ENCODE measurements at places on chromosomes 6 and 20.

GRCh38 chr20:58407966-58408557 lies 19.0 kb downstream of the VAPB start:
- no peak for DNase-seq

DNA sequence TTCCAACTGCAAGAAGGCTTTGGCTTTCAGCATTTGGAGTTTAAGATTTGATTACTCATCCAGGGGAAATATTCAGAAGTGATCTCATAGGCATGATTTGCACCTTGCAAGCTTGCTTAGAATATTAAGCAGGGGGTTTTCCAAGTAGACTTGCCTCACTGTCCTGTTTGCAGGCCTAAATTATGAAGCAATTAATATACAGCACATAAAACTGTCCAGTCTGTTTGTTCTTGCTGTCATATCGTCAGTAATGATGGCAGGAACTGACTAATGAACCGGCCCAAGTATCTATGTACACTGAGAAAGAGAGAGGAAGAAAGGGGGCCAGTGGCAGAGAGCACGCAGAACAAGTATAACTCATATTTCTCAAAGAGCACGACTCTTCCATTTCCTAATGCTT lies 212.5 kb upstream of the SUPT3H start:
- no peak for DNase-seq

GRCh38 chr20:29874476-29875202 lies 1382.8 kb upstream of the DEFB115 start:
- no peak for DNase-seq

DNA sequence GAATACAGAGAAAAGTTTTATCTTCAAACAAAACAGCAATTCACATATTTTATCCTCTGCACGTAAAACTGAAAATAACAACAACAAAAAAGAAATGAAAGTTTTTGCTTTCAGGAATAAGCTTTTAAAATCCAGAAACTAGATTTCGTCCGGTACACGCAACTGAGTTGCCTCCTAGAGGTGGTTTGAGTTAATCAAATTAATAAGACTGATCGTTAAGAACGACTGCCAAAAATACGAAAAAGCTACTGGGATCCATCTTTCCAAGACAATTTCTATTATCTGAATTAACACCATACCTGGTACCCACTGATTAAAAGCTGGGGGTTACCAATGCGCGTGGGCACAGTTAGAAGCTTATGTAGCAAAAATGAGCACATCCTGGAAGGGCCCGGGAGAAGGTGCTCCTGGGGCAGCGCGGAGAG lies 669 bp downstream of the PDCD2 start:
- no peak for DNase-seq

DNA sequence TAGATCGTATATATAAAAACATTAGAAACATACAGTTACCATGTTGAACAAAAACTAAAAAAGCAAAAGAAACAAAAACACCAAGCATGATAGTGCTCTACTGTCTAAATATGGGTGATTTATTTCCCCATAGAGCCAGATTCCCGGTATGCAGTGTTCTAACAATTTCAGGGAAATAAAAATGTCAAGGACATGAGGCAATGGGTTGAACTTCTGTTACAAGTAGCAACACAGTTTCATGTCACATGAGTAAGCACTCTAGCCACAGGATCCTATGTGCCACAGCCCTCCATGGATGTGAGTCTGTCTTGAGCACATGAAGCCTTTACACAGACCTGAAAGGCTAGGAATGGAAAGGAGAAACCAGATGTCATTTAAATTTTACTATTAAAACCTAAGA lies 96.0 kb downstream of the MAP3K5 start:
- DNase-seq, result no peak

DNA sequence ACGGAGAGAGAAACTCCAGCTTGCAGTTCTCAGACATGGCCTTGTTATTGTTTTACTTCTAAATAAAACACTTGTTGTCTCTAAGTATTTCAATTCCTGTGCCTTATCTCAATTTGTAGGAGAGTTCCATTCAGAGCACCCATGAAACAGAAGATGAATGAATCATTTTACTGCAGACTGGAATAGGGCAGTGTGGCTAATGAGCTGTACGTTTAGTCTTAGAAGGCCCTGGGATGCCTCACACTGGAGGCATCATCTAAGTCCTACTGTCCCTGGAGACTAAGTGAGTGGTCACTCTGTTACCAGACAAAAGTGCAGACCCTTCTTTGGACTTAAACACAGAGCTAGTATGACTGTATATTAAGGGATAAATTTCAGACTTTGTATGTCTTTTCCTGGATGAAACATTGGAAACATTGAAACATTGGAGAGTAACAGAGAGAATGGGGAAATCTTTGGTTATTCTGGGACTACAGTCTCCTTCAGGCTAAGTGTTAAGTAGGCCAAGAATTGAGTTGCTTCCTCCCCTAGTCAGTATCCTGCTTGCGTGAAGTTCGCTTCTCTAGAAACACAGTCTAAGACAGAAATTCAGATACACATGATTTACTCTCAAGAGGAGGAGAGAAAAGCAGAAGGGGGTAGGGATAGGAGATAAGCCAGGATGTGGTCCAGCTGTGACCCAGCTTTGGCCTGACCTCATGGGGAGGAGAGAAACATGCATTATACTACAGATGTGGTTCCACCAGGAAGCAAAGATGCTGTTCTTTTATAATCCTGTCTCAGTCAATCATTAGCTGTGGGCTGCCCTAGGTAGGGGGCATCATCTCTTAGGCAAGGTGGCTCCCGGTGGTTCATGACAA lies 167.4 kb upstream of the BMP2 start:
- DNase-seq, result no peak

- DNase-seq, result no peak
These were observed 872.4 kb upstream of the SLC35B3 start for GRCh38 chr6:9307786-9308185.

GRCh38 chr6:14863902-14864850 lies 381.7 kb upstream of the JARID2 start:
- DNase-seq, result no peak

- no peak for DNase-seq
These were observed 206.4 kb downstream of the SYNDIG1 start for GRCh38 chr20:24675651-24676352.

DNA sequence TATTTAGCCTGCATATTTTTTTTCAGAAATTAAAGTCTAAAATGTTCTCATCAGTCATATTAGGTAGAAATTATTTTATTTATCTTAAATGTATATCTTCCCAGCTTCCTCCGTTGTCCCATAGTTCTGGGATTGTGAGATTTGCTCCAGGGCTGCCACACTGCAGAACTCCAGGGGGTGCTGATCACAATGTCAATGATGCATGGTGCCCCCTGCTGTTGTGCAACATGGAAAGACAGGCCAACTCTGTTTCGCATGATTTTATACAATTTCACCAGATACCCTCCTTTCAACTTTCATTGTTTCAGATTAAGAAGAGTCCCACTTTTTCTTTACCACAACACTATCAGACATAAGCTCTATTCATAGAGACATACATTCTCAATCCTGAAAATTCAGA lies 35.9 kb downstream of the ID4 start:
- DNase-seq, result no peak

- DNase-seq, result no peak
These were observed 133.2 kb downstream of the MRPL14 start for GRCh38 chr6:43993881-43994523.

GRCh38 chr6:125169058-125169457 lies 15.5 kb downstream of the TPD52L1 start:
- no peak for DNase-seq

DNA sequence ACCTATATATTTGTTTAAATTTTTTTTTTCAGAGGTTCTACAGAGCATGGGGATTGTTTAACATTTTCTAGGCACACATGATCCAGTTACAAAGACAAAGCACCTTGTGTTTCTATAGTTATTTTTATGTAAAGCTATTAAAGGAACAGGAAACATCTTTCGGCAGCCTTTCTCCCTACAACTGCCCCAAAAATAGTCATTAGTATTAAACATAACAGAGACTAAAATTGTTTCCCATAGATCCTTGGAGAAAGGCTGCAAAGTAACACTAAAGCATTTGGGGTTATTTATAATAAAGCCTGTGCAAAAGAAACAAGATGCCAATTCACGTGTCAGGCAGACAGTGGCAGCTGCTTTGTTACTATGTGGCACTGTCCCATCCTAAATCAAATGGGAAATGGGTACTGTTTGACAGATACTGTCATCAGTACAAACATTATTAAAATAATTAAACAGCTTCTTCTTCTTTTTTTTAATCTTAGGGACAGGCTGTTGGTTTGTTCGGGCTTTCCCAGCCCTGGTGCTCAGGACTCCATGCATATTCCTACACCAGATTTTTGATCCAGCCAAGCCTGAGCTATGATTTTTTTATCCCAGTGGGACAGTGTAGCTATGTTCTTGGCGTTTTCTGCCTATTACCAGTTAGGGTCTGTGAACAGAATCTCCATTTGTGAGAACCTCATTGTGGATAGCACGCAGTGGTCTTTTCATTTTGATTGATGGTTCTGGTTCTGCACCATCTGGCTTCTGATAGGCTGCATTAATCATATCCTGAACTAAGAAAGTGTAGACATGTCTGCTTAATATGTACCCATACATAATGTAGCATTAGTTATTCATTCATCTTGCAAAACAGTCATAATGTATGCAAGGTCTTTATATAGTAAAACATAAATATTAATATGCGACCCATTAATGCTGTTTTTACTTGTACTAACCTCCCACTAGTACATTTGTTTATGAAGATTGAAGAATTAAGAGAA lies 460.4 kb upstream of the SOX4 start:
- no peak for DNase-seq

DNA sequence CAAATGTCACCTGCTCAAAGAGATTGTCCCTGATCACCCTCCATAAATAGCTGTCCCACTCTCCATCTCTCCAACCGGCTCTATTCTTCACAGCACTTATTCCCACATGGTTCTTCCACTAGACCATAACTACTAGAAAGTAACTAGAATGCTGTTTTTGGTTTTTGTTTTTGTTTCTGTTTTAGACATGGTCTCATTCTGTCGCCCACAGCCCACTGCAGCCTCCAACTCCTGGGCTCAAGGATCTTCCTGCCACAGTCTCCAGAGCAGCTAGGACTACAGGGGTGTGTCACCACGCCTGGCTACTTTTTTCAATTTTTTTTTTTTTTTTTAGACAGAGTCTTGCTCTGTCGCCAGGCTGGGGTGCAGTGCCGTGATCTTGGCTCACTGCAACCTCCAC lies 12.2 kb downstream of the MMP24 start:
- DNase-seq, result no peak

DNA sequence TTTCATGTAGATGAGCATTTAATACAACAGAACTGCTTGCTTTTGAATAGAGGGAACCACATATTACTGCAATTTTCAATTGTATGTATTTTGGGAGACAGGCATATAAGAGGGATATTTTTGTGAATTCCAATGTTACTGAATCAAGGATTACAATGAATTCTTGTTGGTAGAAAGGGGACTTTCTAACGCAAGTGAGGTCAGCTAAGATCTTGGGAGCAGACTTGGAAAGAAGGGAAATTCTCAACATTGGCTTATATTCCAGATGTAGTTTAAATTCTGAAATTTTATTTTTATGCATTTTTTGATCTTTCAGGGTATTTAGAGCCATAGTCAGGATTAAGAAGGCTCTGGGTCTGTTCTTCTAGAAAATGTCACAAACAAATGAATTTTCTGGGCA lies 43.3 kb upstream of the CTAGE9 start:
- DNase-seq, result no peak

DNA sequence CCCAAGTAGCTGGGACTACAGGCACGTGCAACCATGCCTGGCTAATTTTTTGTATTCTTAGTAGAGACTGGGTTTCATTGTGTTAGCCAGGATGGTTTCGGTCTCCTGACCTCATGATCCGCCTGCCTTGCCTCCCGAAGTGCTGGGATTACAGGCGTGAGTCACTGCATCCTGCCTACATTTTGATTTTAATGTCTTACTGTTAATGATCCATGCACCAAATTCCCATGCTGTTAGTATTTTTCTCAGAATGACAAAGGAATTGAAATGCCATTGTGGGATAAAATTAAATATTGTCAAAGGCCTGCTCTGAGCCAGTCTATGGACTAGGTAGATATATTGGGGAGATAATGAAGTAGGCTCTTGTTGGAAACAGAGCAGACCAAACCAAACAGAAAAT lies 28.2 kb downstream of the CBFA2T2 start:
- no peak for DNase-seq

DNA sequence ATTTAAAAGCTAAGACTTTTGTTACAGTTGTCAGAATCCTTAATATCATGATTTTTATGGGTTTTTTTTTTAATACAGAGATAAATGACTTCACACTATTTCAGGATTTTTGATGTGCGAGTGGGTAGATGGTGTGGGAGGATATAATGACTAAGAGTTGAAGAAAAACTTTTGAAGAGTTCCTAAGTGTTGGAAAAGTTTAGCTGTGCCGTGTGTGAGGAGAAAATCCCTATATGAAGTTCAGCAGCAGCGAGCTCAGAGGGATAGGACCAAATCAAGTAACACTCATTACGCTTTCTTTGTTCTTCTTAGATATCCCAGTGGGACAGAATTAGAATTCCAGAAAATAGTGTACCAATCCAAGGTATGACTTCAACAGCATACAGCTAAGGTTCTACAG lies 34.1 kb downstream of the PDE10A start:
- DNase-seq, result no peak

DNA sequence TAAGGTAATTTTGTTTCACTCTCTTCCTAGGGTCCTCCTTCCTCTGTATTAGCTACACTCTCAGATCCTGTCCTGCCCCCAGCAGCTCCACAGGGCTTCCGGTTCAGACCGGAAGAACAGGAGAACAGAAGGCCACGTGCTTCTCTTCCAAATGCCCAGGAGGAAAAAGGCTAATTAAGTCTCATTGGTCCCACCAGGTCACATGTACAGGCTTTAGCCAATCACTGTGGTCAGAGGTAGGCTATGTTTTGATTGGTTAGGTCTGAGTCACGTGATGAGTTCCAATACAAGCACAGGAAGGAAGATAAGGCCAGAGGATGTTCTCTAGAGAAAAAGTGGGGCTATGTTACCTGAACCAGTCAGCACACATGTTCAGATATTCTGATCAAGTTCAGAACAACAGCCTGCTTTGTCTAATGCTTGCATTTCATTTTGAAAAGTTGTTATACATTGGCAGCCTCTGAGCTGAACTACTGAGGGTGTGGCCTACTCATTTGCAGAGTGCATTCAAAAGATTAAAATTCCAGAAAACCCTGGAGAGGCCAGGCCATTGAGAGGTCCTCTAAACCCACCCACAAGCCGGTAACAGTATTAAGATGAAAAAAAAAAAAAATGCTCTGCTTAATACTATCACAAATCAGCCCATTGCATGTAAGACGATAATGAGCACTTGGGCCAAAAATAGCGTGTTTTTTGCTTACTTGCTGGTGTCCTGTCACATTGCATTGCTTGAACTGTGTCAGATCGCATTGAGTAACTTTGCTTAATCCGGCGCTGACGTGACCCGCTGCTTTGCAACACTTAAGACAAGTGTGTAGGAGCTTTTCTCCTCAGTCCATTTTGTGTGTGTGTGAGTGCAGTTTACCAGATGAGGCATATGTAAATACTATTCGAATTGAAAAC lies 170.3 kb downstream of the TSHZ2 start:
- no peak for DNase-seq

GRCh38 chr6:112640891-112641290 lies 293.8 kb downstream of the RFPL4B start:
- DNase-seq, result no peak

- DNase-seq, result no peak
These were observed 13.9 kb upstream of the SULF2 start for GRCh38 chr20:47799116-47799715.
